NCI-H187 treated with DMSO at 0.1 percent for 48 hours (cell line): ENCODE measurements at places on chromosomes 3 and 15.

- no peak for DNase-seq
Measured at GRCh38 chr15:48940508-48940907, 23.2 kb downstream of the SHC4 start.

- DNase-seq = no peak
Measured at GRCh38 chr15:91871837-91872236, 18.3 kb downstream of the SLCO3A1 start.

DNA sequence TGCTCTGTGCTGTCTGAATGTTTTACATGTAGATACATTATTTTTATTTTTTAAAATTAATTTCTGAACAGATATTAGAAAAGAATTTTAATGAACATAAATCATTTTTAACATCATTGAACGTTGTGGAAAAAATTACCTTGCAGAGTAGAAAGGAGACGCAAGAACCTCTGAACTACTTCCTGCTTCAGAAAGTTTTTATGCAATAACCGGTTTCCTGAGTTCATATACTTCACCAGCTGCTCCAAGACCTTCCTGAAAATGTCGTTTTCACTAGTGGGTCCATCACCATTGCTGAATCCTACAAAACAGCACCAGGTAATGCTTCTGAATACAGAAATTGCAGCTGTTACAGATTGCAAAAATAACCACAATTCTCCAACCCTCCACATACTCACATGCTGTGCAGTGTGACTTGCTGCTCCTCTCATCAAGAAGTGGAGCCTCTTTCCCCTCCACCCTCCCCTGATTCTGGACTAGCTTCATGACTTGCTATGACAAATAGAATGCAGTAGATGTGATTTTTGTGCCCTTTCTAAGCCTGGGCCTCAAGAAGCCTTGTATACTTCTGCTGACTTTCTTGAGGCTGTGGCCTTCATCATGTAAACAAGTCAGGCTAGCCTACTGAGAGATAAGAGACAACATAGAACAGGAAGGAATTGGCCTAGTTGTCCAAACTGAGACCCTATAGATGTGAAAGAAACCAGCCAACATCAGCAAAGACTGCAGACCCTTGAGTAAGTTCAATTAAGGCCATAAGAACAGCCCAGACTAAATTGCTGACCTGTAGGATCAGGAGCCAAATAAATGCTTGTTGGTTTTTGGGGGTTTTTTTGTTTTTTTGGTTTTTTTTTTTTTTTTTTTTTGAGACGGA is 80.4 kb downstream of the TRANK1 start:
- DNase-seq = no peak

DNA sequence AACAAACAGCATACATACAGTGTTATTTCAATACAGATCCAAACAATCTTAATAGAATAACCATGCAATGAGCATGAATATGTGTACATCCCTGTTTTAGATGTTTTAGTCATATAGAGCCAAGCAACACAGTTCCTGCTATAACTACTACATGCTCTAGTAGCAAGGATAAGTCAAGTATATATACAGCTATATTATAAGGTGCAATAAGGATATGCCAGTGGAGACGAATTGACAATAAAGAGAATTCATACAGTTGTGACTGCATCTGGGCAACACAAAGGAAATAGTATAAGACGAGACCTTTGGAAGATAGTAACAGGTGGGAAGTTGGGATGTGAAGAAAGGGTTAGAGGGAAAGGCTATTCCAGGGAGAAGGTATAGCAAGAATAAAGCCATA is 103.4 kb downstream of the TPRG1 start:
- no peak for DNase-seq

GRCh38 chr3:194373899-194374298 is 4.4 kb upstream of the LRRC15 start:
- no peak for DNase-seq

GRCh38 chr3:9165421-9165820 is 84.0 kb downstream of the SRGAP3 start:
- DNase-seq = no peak

DNA sequence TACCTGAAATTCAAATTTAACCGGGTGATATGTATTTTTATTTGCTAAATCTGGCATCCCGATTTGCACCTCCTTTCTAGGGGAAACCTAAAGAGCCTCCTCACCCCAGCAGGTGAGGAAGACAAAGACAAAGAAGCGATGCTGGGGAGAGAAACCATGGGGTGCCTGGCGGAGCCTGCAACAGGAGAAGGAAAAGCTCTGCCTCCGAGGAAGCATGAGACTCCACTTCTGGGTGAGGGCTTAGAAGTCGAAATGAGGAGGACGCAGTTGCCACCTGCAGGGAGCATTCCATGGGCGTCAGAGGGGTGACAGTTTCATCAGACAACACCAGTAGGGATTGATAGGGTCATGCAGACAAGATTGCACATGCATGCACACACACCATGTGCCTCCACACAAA is 30.5 kb upstream of the LYZL4 start:
- DNase-seq = no peak

GRCh38 chr3:112773864-112774263 is 72.8 kb downstream of the CD200R1L start:
- no peak for DNase-seq

- DNase-seq = no peak
Measured at GRCh38 chr3:64901522-64901885, 213.7 kb upstream of the ADAMTS9 start.

DNA sequence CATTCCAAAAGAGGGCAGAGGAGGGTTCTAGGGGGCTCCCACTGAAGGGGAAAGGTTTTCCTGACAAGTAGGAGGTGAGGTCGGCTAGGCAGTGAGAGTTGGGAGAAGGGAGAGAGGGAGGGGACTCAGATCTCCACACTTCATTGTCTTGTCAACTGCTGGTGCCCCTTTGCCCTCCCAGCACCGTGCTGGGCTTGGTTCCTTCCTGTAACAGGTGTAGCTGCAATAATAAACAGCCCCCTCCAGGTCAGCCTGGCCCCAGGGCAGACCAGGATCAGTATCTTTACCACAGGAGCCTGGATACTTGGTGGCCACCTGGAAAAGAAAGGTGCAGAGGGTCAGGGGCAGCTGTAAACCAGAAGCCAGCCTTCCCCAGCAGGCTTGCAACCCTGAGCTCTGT is 2.9 kb upstream of the KCTD6 start:
- DNase-seq = no peak

DNA sequence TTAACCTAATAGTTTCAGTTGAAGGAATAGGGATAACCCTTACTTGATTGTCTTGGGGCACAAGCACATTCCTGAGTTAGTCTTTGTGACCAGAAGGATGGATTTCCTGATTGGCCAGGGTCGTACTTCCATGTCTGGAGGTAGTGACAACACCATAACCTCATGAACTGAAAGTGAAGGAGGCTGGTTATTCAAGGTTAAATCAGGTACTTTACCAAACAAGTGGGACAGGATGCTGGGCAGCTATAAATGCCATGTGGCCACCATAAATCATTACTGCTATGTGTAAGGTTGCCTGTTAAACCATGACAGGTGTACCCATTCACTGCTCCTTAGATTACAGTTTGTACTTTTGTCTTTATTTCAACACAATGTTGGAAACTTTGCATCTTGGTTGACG is 128.3 kb upstream of the SAMMSON start:
- no peak for DNase-seq
